ENCODE measurements at places on chromosomes 13 and 19.

DNA sequence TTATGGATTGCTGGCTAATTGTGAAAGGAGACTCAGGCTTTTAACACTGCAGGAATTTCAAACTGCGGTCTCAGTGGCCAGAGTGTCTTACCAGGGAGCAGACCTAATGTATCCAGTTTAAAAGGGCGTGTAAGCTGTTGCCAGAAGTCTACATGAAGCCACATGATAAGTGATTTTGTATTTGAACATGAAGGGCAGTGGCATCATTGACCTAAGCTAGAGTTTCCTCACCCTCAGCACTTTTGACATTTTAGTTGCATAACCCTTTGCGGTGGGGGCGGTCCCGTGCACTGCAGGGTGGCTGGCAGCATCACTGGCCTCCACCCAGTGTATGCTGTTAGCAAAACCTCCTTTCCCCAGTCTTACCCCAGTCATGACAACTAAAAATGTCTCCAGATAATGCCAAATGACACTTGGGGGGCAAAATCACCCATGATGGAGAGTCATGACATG, 23.7 kb upstream of the GPR18 start:
- no peak for DNase-seq

- DNase-seq, result no peak
These were observed 16.5 kb downstream of the SLC5A5 start for GRCh38 chr19:17888260-17888659.

- DNase-seq, result no peak
These were observed 176.8 kb upstream of the PCDH20 start for GRCh38 chr13:61592489-61592888.

DNA sequence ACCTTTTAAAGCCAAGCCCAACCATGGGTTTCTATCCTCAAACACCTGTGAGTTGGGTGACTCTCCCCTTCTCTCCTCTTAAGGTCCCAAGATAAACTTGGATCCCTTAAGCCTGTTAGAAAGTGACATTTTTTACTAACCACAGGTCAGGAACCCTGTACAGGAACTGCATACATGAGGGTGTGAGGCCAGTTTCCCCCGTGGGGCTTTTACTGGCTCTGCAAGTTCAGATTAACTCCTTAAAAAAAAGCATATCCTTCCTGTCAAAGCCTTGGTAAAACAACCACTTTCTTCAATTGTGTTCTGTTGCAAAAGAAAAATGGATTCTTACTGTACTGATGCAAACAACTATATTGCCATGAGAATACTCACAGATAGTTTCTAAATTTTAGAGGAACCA, 2638.7 kb upstream of the PCDH20 start:
- DNase-seq, result no peak

DNA sequence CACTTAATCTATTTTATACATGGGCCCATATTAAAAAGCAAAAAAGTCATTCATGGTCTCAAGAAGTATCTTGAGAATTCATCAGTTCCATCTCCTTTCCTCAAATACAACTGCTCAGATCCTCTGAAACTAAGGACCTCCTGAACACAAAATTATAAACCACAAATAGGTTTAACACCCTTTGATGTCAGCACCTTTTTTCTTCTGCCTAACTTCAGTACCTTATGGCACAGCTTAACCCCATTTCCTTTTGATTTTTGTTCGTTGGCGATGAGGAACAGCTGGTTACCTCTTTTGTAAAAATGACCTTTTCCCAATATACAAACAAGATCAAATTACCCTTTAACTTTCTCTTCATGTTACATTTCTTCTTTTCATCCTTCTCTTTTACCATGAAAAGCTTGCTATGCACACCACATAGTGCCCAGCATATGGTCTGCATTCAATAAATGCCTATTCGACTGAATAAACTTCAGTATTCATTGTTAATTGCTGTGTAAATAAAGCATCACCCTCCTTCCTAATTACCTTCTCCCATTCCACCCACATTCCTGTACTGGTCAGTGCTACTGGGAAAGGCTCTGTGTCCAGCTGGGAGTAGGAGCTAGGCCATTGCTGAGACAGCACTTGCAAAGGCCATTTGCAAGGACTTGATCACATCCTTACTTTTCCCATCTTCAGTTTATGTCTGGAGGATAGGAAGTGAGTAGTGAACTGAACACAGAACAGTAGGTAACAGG, 317.9 kb downstream of the SHISA2 start:
- DNase-seq, result no peak

- DNase-seq, result no peak
These were observed 26.8 kb upstream of the MTIF3 start for GRCh38 chr13:27476943-27477703.

DNA sequence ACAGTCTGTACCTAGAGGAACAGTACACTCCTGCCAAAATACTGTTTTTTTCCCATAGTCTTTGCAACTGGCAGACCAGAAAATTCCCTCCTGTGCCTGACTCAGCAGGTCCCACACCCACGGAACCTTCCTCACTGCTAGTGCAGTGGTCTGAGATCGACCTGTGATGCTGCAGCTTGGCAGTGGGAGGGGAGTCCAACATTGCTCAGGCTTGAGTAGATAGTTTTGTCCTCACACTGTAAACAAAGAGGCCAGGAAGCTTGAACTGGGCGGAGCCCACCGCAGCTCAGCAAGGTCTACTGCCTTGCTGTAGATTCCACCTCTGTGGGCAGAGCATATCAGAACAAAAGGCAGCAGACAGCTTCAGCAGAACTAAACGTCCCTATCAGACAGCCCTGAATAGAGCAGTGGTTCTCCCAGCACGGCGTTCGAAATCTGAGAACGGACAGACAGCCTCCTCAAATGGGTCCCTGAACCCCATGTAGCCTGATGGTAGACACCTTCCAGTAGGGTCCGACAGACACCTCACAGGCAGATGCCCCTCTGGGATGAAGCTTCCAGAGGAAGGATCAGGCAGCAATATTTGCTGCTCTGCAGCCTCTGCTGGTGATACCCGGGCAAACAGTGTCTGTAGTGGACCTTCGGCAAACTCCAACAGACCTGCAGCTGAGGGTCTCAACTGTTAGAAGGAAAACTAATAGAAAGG, 92.7 kb downstream of the SUCLA2 start:
- DNase-seq, result no peak

DNA sequence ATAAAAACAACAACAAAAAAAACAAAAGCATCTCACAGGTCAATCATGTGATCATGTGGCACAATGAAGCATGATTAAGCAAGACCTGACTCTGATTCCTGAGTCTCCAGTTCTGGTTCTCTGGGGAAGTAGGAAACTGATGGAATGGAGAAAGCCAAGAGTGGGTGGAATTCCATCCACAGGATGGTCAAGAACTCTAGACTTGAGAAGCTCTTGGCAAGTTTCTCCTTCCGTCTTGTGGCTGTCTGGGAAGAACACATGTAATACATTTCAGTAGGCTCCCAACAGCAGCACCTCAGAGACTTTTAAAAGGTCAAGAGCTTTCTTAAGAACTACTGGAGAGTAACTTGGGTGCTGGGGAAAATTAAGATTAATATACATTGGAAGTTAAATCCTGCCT, 78.6 kb upstream of the TSHZ3 start:
- DNase-seq, result no peak

GRCh38 chr13:54852831-54853230, 1824.2 kb downstream of the OLFM4 start:
- no peak for DNase-seq

DNA sequence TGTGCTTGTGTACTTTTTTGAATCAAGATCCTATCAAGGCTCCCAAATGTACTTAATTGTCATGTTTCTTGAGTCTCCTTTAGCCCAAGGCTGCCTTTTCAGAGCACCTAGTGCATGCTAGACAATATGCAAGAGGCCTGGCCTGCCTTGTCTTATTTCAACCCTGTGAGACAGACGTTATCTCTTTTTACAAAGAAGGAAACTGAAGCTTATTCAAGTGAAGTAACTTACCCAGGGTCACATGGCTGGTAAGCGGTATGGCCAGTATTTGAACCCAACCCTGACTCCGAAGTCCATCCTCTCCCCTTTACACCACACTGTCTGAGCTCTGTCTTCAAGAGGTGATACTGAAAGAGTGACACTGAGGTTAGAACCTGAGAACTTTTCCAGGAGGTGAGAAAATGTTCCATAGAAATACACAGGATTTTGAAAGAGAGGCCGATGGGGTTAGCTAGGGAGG, 505.1 kb downstream of the FOXO1 start:
- no peak for DNase-seq

DNA sequence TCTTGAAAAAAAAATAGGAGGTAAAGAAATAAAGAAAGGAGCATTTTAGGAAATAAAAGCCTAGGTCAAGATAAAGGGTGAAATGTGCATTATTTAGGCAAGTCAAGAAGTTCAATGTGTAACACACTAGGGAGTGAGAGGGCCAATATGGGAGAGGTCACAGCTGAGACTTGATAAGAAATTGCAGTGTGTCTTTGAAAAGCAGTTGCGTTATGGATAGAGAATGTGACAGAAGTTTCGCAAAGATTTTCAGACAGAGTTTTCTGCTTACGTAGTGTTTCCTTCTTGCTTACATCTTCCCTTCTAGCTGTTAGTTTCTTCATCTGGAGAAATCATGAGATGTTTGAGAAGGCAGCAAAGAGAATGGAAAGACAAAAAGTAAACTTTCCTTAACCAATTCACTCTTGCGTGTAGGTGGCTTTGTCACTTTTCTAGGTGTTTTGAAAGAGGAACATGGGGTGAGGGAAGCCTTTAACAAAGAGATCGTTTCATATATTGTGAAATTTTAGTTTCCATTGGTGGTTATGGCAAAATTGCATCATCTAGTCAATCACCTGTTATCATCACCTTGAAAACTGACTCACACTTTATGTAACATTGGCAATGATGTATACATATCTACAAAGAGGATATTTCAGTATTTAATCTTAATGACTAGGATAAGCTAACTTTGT, 975.5 kb downstream of the OLFM4 start:
- no peak for DNase-seq

- no peak for DNase-seq
These were observed 486 bp upstream of the ZNF805 start for GRCh38 chr19:57239982-57240310.

- no peak for DNase-seq
These were observed 212.2 kb upstream of the HTR2A start for GRCh38 chr13:47109028-47109427.

DNA sequence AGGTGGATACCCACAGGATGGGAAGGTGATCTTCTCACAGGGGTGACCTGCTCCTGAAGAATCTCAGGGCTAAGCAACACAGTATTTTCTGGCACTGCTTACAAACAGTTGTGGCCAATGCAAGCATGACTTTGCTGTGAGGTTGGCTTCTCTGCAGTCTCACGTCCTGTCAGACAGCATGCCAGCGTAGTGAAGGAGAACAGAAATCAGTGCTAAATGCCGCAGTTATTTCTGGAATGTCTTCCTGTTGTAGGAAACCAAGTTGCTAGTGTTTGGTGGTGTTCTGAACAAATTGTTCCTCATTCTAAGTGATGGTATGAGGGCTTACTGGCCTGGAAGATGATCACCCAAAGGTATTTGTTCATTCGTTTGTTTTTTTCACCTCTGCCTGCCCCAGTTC, 320.1 kb downstream of the MTUS2 start:
- no peak for DNase-seq

DNA sequence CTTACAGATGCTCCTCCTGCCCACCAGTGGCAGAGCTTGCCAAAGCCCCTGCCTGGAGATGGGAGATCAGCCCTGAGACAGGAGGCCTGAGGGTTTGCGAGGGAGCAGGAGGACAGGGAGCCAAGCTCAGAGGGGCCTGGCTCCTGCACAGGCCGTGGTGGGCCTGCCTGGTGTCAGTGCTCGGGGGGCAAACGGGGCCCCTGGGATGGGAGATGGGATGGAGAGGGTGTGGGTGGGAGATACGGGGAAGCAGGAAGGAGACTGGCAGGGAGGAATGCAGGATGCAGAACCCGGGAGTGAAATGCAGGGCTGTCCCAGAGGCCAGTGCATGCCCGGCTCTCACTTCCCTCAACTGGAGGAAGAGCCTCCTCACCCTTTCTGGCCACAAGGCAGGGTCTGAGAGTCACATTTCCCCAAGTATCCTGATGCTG, 19.9 kb downstream of the ELAVL1 start:
- no peak for DNase-seq

DNA sequence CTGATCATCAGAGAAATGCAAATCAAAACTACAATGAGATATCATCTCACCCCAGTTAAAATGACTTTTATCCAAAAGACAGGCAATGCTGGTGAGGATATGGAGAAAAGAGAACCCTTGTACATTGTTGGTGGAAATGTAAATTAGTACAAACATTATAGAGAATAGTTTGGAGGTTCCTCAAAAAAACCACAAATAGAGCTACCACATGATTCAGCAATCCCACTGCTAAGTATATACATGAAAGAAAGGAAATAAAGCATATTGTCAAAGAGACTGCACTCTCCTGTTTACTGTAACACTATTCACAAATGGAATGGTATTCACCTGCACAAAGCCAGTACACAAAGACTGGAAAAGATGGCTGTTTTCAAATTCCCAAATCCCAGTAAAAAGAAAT, 1233.7 kb downstream of the PCDH17 start:
- DNase-seq, result no peak

GRCh38 chr13:36918246-36919131, 1.5 kb downstream of the SMAD9 start:
- no peak for DNase-seq

- DNase-seq, result peak; percentile 86
These were observed 535 bp downstream of the CDKN2D start for GRCh38 chr19:10568062-10568825.

DNA sequence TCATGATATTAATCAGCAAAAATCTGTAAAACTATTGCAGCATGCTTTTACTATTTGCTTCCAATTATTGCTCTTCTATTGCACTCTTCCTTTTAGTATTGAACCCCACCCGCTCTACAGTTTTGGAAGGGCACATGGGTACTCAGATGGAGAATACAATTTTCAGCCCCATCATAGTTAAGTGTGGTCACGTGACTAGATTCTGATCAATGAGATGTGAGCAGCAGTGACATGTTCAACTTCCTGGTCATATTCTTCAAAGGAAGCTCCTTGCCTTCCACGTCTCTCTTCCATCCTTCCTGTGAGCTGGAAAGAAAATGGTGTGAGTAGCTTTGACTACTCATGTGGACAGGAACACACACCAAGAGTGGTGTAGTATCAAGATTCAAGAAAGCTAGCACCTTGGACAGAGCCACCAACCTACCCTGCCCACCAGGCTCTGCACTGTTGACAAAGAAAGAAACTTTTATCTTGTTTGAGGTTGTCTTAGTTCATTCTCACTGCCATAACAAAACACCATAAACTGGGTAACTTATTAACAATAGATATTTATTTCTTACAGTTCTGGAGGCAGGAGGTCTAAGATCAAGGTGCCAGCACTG, 3.8 kb upstream of the FGF14 start:
- no peak for DNase-seq

GRCh38 chr13:97212004-97212403, 10.1 kb upstream of the MBNL2 start:
- no peak for DNase-seq
